ENCODE measurements at places on chromosomes 7 and 10. TPM values are rescaled to one million over a fixed set of nuclear protein-coding genes. Genes with fewer than 3 reads are reported as not detected.

GARS1 gene
- 163 TPM for total RNA-seq

ANKRD7 gene
- total RNA-seq: 0.10 TPM

FZD8 gene
- total RNA-seq: 7.7 TPM

EPO gene
- total RNA-seq: 1.3 TPM

PNLIPRP1 gene
- total RNA-seq: not detected

CUBN gene
- total RNA-seq: 9.4 TPM

NEUROG3 gene
- total RNA-seq: not detected

FAM204A gene
- total RNA-seq: 49.0 TPM

PIK3AP1 gene
- total RNA-seq: 6.5 TPM

SLC39A12 gene
- not detected for total RNA-seq

SLC26A5 gene
- 0.08 TPM for total RNA-seq

NUTM2A gene
- total RNA-seq: 1.5 TPM

GRK5 gene
- 19.9 TPM for total RNA-seq

RBP3 gene
- total RNA-seq: 0.53 TPM

- DNase-seq: no peak
These were observed 820.5 kb downstream of the GATA3 start for GRCh38 chr10:8874972-8875371.

- DNase-seq: no peak
These were observed 43.4 kb downstream of the C7orf25 start for GRCh38 chr7:42868480-42868879.

DNA sequence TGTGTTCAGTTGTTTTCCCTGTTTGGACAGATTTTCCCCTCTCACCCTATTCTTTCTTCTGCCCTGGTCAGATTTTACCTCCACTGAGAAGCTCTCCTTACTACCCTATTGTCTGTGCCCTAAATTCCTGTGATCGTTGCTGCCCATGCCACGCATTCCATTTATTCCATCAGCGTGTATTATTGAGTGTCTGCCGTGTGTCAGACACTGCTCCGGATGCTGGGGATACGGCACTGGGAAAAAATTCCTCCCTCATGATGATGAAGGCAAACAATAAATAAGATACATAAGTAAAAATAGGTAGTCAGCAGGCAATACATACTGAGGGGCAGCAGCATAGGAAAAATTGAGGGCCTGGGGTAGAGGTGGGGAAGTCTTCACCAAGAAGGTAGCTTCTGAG, 86.8 kb downstream of the FANK1 start:
- DNase-seq: no peak

DNA sequence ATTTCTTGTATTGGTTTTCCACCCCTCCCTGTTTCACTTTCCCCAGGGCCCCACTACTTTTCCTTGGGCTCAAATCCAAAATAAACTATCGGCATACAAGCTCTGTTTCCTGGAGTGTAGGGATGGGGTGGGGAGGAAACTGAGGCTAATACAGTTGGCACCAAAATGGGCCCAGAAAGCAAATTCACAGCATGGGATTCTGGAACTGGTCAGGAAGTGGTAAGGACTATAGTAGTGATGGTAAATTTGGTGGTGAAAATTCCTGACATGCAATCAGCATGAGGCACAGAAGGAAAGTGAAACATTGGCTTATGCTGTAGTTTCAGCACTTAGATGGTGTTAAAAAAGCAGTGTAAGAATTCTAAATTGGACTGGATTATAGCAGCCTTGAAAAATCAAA, 8.7 kb upstream of the SAMD9L start:
- no peak for DNase-seq

GRCh38 chr7:26513948-26514347, 222.3 kb downstream of the SNX10 start:
- no peak for DNase-seq

- DNase-seq: no peak
These were observed 155.6 kb upstream of the YAE1 start for GRCh38 chr7:39410582-39410981.

DNA sequence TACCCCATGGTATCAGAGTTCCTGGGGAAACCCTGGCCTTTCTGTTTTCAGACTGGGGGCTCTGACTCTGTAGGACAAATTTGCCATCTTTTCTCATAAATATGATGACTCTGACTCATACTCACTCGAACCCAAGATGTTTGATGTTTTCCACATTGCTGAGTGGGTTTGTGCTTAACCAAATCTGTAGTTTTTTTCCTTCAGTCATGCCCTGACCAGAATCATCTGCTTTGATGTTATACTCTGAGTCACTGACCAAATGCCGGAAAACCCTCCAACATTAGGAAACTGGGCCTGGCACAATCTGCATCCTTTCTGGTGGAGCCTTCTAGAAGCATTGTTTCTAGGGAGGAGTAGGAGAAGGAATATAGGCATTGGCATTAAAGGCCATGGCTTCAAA, 118.7 kb downstream of the C10orf105 start:
- no peak for DNase-seq

GRCh38 chr10:112728997-112729396, 221.1 kb upstream of the TCF7L2 start:
- no peak for DNase-seq

DNA sequence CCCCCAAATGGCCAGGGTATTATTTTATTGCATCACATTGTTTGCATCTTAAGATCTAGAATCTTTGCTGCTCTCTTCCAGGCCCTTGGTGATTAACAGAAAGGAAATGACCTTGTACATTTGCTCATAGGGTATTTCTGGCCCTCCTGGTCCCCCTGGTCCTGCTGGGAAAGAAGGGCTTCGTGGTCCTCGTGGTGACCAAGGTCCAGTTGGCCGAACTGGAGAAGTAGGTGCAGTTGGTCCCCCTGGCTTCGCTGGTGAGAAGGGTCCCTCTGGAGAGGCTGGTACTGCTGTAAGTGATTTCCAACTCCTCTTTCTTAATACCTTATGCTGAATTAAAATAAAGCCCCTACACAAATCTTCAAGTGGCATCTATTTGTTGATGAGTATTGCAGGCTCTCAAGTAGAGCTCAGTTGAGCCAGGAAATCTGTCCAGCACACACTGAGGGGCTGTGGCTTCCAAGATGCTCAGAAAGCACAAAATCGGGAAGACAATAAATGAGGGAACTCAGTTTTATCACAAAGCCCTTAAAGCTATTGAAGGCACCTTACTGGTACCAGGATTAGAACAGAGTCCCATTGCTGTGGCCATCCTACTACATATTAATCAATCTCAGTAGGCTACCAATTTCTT, 28.2 kb downstream of the COL1A2 start:
- DNase-seq: no peak

GRCh38 chr10:43284341-43284910, 17.6 kb upstream of the RASGEF1A start:
- peak; percentile 73 for DNase-seq

DNA sequence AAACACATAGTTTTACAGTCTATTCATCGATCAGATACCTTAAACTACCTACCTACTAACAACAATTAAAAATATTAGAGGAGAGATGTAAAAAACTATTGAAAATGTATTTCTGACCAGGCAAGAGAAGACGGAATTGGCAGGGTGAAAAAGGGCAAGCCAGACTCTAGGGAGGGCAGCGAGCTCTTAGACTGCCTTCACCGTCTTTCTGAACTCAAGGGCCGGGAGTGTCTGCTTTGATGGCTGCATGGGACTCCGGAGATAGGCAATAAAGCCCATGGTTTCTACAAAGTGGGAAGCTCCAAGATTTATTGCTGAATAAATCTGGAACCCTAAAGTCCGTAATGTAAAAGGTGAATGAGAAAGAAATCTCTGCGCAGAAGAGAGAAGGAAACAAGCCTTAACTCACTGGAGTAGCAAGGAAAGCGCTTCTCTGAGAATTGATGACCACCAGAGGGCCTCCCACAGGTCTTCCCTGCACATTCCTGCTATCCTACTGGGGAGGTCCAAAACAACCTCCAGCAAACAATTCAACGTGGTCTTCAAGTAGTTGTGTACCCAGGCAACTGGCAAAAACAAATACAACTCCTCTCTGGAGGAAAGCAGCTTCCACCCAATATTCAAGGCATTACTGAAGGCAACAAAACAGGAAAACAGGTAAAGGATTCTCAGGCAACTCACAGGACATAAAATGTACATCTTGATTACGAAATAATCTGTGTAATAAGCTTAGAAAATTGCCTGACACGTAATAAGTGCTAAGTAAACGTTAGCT, 181.3 kb downstream of the SDK1 start:
- DNase-seq: peak; percentile 58

- no peak for DNase-seq
These were observed 35.5 kb downstream of the GPR158 start for GRCh38 chr10:25210265-25210664.

DNA sequence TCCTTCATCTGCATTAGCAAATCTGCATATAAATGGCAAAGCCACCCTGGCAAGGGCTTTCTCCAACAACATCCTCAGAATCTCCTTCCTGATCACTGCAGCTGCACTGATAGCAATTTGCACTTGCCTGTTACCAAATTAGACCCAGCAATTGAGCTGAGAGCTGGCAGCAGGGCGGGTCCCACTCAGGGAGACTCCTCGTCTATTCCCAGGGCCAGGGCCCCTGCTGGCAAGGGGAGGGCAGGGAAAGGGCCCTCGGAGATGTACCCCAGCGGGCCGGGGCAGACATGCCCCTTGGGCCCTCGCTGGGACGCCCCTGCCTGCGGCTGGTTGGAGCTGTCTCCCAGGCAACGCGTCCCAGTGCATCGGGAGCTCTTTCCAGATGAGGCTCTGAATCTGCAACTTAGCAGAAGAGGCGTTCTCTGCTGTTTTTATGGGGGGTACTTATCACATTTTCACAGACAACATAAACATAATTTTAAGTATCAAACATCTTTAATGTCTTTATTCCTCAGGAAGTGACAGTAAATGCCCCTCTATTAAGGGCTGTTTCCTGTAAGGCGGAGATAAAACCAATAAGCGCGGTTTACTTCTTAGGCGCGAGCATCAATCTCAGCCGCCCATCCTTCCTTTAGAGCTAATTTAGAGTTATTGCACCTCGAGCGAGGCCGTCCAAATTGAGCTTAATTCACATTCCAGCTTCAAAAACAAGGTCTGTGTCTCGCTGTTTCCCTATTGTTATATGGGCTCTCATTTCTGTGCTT, 249.0 kb upstream of the PPP2R2D start:
- DNase-seq: no peak

GRCh38 chr10:32357056-32357735, 10.2 kb upstream of the EPC1 start:
- DNase-seq: no peak

DNA sequence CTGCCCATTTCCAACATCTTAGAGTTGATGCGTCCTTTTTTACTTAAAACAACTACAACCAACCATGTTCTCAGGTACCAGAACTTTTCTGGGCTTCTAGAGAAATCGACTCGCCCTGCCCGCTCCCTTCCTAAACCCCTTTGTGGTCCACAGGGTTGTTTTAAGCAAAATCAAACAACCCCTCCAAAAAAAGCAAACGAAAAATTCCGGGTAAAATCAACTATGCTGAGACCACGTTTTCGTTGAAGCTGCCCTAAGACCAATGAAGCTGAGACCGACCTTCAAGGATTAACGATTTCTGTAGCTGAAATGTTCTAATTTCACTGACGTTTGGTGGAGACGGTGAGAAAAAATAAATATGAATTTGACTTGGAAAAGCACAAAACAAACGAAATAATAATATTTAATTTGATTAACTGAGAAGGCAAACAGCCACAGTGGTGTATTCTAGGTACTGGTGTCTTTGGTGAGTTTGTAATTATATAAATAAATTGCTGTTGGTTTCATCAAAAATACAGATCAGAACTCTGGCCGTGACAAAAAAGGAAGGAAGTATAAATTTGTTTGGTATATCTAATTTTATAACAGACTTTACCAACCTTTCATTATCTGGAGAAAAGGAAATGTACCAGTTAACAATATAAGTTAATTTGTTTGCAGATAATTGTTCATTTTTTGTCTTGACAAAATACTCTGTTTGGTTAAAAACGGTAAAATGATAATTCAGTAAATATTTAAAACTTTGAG, 4.7 kb upstream of the IGF2BP3 start:
- no peak for DNase-seq

DNA sequence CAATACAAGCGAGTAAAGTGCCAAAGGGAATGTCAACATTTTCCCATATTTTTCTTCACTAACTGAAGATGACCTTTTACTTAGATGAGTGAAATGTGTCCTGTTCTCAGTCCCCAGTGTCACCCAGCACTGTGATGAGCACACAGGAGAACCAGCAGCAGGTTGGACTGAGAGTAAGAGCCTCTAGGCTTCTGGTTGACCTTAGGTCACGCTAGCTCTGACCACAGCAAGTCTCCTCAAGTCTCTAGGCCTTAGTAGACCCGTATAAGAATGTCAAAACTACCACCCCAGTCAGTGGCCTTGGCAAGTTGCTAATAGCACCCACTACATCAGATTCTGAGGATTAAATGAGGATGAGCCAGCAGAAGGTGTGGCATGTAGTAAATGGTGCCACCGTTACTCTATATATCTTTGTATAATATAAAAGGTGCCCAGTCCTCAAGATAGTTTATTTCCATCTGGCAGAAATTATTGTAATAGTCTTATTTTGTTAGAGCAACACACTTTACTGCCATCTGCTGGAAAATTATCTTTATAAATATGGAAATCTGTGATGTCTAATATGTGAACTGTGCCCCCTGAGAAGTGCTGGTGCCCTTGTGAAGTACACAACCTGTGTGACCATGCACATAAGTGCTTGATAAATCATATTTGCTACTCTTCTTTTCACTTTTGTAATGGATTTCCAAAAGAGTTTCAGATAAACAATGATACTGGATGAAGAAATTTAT, 75.7 kb downstream of the SPAG6 start:
- no peak for DNase-seq

DNA sequence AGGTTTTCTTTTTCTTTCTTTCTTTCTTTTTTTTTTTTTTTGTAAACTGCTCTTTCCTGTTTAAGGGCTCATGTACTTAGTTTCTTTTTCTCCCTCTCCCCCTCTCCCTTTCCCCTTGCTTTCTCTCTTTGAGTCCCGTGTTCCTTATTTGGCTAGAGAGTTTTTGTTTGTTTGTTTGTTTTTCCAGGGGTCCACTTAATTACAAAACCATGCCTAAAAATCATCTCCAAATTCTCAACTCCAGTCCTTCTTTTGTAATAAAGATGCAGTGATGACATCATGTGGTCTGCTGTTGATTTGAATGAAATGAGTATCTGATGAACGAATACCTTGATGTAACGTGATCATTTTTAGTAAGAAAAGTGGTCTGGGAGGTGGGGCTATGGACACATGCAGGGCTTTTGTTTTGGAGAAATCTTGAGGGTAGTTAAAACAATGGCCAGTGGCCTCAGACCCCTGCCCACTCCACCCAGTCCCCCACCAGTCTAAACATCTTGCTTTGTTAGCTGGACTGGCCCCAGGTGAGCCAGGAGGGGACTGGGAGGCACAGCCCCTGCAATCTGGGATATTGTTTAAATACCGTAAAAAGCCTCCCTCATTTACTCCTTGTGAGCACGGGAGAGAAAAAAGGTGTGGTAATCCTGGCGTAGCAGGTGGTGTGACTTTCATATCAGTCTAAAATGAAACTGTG, 165.7 kb downstream of the LRMDA start:
- DNase-seq: no peak

Measured in hepatocyte (in vitro differentiated cells).